Epithelial cell of prostate (primary cell): ENCODE measurements at places on chromosomes 6 and 20.
A peak's percentile ranks its signal among the peaks of the same experiment; 100 is the strongest.

DNA sequence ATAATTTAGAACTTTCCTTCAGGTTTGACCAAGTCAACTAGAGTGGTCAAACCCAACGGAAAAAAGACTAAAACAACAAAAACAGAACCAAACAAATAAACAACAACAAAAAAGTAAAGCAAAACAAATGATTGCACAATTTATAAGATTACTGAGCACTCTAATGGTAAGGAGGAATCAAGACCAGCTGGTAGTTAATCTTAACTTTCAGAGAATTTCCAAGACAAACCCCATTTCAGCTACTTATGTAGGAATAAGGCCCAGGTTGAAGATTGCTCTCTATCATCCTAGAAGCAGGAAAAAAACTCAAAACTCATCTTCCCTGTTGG, 34.3 kb downstream of the UBD start:
- DNase-seq = no peak

DNA sequence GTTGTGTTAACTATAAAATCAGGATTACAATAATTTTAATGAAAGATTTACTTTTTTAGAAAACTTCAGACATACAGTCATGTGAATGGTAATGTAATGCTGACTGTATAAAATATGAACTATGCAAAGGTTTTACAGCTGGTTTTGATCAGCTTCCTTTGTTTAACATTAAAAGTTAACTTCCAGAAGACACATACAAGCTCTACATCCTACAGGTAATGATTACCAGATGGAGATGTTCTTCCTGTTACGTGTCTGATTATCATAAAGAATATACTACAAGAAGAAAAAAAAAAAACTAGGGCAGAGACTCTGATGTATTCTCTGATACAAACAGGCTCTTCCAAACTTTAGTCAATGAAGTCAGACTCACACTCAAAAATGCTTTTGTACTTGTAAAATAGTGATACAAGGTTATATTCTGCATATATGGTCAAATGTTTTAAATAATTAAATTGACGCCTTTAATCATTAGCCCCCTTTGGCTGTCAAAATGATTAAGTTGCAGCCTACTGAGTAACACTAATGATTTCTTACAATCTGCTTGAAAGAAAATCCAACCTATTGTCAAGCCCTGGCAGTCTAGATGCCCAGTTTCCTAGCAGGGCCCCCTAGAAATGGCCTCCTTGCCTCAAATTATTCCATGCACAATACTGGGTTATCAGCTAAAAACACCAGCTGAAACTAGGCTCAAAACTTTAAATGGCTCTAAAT, 251.8 kb upstream of the RUNX2 start:
- no peak for DNase-seq

DNA sequence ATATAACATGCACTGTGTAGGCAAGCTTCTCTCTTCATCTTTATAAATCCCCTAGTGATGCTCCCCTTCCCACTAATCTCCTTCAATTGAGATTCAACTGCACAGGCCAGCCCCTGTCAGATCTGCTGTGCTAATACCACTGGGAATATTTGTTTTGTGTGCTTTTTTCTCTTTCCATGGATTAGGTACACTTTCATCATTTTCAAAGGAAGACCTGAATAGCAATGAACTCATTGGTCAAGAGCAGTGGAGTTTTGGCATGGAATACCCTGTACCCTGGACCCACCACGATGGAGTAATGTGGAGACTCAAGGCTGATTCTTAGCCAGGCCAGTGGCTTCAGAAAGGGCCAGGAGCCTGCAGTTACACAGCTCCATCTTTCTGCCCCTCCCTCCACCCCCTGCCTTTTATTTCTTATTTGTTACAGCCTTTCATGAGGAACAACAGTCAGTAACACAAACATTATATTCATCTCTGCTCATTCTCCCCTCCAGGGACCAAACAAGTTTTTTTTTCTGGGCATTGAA, 75.4 kb upstream of the KCNG1 start:
- no peak for DNase-seq

- no peak for DNase-seq
These were observed 92.4 kb upstream of the CD83 start for GRCh38 chr6:14025160-14025559.

DNA sequence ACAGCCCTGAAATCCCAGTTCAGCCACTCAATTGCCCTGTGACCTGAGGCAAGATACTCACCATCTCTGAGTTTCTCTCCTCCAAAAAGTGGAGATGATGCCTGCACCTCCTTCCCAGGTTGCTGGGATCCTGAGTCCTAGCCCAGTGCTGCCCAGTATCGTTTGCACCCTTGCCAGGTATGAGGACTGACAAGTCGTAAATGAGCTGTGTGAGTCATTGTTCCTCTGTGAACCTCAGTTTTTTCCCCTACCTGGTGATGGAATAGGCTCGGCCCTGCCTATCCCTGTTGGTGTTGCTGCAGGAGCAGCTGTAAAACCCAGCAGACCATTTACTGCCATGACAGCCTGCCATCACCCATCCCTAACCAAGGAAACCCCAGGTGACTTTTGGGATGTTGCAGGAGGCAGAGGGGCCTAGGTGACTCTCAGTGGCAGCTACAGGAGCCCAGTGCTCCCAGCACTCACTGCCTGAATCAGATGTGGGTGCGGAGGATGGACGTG, 229.3 kb downstream of the SYNDIG1 start:
- peak; percentile 79 for DNase-seq

- DNase-seq = no peak
These were observed 10.3 kb upstream of the R3HDML start for GRCh38 chr20:44326391-44327159.

DNA sequence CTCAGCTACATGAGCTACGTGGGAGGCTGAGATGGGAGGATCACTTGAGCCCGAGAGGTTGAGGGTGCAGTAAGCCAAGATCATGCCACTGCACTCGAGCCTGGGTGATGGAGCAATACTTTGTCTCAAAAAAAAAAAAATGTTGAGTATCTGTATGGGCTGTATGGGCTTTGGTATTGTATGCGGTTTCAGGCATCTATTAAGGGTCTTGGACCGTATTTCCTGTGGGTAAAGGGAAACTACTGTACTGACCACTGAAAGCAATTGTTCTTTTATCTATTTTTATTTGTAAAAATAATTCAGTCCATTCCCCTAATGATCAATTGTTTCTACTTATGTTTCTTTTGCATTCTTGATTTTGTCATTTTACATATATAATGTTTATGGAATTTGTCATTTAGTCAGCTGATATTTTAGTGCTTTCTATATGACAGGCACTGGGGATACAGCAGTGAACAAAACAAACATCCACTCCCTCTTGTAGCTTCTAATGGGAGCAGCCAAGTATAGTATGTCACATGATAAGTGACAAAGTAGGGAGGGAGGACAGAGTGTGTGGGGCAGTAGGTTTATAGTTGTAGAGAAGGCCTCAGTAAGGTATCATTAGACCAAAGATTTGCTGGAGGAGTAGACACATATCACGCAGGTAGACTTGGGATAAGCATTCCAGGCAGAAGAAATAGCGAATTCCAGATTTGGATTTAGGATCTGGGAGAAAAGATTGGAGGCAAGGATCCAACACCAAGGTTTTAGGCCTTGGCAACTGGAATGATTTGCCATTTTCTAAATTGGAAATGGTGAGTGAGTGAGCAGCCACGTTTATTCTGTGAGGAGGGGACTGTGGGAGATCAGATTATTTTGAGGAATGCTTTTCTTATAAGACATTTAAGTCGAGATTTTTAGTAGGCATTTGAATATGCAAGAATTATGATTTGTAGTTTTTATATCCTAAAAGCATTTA, 6.0 kb downstream of the PCMT1 start:
- DNase-seq = no peak
